ENCODE measurements at places on chromosomes 1 and 21.

DNA sequence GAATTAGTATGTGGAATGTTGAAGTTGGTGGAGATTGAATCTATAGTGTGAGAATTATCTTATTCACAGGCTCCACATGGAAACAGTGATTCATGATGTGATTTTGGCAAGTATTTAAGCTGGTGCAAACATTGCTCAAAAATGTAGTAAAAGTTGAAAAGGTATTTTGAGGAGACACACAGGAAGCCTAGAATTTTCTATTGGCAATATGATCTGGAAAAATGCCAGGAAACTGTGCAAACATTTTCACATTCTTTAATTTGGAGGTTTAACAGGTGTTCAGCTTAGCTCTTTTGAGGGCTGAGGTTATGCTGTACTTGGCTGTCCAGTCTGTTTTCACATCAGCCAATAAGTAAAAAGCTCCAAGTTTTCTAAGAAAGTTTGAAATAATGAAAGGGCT, 327.3 kb downstream of the RWDD3 start:
- DNase-seq, result peak; percentile 12

- DNase-seq, result no peak
Measured at GRCh38 chr1:244271691-244272308, 179.9 kb downstream of the ADSS2 start.

- no peak for DNase-seq
Measured at GRCh38 chr1:115879977-115880376, 39.1 kb upstream of the NHLH2 start.

- DNase-seq, result no peak
Measured at GRCh38 chr1:223645903-223646302, 19.6 kb downstream of the CAPN8 start.

GRCh38 chr1:239308701-239309333, 77.6 kb upstream of the CHRM3 start:
- no peak for DNase-seq

DNA sequence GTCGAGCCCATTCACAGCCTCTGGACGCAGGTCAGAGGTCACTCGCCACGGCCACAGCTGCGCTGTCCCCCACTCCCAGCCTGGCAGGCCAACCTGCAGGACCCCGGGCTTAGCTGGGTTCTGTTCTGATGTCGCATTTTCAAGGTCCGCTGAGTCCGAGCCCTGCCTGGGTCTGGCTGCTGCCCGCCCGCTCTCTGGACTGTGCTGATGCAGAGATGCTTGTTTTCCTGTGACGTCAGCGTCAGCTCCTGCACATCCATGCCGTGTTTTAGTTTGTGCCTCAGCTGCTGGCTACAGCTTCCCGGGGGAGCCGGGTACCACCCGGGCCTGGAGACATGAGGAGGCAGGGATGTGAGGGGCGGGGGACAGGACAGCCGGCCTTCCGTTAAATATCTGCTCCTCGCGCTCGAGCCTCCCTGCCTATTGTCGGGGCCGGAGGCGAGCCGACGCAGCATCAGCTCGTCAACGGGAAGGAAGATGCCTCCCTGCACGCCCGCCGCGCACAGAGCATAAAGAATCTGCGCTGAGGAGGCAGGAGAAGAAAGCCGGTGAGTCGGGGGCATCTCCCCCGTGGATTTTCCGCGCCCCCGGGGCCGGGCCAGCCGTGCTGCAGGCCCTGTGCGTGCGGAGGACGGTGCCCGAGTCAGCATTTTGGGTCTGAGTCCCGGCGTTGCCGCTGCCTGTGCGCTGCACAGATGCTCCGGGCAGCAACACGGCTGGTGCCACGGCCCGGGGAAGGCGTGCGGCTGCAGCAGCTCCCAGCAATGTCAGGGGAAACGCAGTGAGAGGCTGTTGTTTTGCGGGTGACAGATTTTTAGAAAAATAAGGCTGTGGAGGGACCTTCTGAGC, 23.4 kb downstream of the PRKCZ start:
- DNase-seq, result no peak

GRCh38 chr1:1591452-1591851, 8.5 kb downstream of the FNDC10 start:
- DNase-seq, result no peak

DNA sequence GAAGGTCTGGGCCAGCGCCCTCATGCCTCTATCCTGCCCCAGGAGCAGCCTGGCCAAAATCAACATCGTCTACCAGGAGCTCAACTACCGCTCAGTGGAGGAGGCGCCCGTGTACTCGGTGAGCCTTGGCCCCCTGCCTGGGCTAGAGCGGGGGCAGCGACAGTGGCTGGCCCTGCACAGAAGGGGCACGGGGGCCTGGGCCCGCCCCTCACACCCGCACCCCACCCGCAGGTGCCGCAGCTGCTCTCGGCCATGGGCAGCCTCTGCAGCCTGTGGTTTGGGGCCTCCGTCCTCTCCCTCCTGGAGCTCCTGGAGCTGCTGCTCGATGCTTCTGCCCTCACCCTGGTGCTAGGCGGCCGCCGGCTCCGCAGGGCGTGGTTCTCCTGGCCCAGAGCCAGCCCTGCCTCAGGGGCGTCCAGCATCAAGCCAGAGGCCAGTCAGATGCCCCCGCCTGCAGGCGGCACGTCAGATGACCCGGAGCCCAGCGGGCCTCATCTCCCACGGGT, 10.8 kb downstream of the SCNN1D start:
- no peak for DNase-seq

DNA sequence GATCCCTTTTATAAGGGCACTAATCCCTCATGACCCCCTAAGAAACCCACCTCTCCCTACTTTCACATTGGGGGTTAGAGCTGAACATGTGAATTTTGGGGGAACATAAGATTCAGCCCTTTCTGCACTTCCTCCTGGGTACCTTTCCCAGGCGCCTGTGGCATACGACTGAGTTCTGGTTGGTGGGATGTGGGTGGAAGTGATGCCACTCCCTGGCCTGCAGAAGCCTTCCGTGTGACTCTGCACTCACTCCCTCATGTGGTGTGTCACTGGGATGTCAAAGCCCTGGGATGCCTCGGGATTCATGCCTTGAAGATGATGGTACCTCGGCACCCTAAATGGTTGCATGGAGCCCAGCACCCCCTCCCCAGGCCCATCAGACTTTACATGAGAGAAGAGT, 28.3 kb upstream of the VASH2 start:
- no peak for DNase-seq

GRCh38 chr1:41360074-41360785, 1.0 kb upstream of the FOXO6 start:
- no peak for DNase-seq

DNA sequence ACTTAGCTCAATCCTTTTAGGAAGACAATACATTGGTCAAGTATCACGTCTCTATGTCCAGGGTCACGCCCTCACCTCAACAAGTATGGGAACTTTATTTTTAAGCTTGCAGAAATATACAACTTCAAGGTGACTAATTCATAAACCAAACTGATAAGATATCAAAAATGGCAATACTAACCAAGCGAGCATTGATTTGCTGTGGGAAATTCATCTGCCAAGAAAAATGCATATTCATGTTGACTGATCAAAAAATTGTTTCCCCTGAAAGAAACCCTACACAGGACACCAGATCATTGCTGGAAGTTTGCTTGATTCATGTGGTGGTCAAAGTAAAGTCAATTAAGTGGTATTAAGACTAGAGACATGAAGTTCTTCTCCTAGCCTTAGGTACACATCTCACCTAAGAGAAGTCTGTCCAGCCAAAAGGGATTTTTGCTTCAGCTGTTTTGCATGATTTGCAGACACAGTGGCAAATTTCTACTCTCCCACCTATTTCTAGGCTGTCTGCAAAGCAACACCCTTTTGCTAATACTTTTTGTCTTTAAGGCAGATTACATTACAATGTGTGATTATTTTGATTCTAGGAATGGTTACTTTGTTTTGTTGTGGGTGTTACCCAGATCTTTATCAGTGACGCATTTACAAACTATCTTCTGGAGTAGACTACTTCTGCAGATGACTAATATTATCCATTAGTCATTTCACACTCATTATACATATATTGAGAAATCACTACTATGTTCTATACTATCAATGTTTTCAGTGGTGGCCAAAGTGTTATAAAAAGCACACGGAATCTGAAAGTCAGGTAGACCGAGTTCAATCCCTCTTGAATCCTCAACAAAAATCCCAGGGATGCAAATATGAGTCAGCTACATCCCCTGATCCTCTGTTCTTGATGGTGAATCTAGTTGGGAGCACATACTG, 12.4 kb downstream of the SAMSN1 start:
- no peak for DNase-seq

- DNase-seq, result no peak
Measured at GRCh38 chr1:20078171-20078651, 8.2 kb downstream of the PLA2G5 start.
